Hematopoietic multipotent progenitor cell (in vitro differentiated cells): ENCODE measurements at places on chromosomes 5 and 9.

DNA sequence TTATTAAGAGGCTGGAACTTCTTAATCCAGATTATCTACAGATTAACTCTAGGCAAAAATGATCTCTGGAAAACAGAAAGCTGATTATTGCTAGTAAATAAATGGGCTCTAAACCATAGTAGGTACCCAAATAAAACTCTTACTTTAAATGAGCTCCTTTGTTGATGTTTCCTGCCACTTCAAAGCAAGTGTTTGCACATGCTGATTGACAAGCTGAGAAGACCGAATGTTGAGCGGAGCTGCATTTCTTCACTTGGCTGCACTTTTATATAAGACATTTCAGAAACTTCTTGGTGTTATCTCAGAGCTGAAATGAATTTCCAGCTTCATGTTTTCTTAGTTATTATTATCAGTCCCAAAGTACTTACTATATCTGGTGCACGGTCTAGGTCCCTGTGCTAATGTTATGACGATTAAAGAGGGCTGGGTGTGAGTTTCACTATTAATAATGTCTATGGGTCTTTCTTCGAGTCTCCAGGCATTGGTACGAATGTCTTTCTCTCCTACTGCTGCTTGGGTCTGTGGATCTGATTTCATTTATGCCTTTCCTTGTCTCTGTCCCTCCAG is 58.6 kb upstream of the CTXN3 start:
- DNase-seq, result no peak

DNA sequence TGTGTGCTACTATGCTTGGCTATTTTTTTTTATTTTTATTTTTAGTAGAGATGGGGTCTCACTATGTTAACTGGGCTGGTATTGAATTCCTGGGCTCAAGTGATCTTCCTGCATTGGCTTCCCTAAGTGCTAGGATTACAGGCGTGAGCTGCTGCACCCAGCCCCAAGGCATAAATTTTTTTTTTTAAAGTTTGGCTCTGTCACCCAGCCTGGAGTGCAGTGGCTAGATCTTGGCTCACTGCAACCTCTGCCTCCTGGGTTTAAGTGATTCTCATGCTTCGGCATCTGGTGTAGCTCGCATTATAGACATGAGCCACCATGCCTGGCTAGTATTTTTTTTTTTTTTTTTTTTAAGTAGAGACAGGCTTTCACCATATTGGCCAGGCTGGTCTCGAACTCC is 70.3 kb downstream of the RAB24 start:
- no peak for DNase-seq

- no peak for DNase-seq
Measured at GRCh38 chr9:107274096-107274495, 9.0 kb upstream of the RAD23B start.

- DNase-seq, result no peak
Measured at GRCh38 chr5:164742025-164742424, 1236.6 kb downstream of the MAT2B start.

GRCh38 chr9:123358181-123358905 is 2.3 kb downstream of the CRB2 start:
- no peak for DNase-seq

DNA sequence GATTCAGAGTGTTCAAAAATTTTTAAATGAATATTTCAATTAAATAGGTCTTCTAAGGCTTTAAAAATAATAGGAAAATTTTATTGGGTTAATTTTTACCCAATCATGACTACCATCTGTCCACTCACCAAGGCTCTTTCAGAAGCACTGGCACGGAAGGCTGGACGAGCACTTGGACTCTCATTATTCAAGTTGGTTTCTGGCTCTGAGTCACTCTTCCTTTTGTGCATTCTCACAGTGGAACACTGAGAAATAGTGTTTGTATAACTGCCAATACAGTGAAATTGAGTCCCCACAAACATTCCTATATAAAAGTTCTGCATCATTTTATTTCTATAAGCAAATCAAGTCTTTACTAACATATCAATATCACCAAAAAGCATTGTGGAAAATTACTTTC is 1149.0 kb downstream of the EFNA5 start:
- no peak for DNase-seq

DNA sequence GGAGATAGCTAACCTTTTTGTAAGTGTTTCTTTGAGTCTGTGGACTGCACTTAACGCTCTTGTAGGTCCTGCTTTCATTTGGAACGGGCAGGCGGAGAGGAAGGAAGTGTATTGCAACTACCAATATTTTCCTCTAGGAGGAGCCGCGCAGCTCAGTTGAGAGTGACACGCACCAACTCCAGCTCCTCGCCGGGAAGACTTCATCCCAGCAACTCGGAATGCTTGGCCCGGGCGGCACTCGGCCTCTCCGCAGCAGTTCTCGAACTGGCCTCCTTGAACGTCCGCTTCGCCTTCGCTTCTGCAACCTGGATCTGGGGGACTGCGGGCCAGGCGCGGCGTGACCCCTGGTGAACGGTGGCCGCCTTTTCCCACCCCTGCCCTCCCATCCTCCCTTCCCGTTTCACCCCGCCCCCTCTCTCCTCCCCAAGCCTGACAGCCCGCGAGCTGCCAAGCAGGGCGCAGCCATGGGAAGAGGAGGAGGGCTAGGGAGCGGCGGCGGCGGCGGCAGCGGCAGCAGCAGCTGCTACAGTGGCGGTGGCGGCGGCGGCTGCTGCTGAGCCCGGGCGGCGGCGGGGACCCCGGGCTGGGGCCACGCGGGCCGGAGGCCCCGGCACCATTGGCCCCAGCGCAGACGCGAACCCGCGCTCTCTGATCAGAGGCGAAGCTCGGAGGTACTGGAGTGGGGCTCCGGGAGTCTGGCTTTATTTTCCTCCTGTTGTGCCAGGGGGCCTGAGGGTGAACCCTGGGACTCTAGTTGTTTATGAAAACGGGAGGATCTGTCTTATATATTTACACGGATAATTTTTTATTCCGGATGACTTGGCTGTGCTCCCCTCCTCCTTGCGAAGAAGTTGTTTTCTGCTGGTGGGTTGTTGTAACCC is at the start of gene GHR:
TSS of gene GHR (plus strand) at position 155 of the 881 bp plus-strand sequence. CDS start 142,436 bp downstream, outside the sequence.
- DNase-seq, result no peak

DNA sequence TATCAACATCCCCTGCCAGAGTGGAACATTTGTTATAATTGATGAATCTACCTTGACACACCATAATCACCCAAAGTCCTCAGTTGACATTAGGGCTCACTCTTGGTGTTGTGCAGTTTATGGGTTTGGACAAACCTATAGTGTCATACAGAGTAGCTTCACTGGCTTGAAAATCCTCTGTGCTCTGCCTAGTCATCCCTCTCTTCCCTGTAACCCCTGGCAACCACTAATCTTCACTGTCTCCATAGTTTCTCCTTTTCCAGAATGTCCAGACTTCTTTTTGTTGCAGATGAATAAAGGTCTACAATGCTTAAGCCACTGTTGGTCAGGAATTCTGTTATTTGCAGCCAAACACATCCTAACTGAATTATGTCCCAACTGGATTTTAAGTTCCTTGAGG is 22.5 kb upstream of the SUB1 start:
- DNase-seq, result no peak
